CD4-positive, alpha-beta T cell (primary cell): ENCODE measurements at places on chromosomes 2 and 18.

- no peak for DNase-seq
Measured at GRCh38 chr2:85278361-85278760, 49.4 kb downstream of the TGOLN2 start.

GRCh38 chr2:113260991-113261390, 17.7 kb downstream of the PAX8 start:
- DNase-seq: no peak

GRCh38 chr18:26133652-26134051, at the start of gene PSMA8:
Gene PSMA8 (plus strand): TSS chr18:26133869. CDS start chr18:26133966, 97 bp downstream.
- DNase-seq: peak; percentile 80

DNA sequence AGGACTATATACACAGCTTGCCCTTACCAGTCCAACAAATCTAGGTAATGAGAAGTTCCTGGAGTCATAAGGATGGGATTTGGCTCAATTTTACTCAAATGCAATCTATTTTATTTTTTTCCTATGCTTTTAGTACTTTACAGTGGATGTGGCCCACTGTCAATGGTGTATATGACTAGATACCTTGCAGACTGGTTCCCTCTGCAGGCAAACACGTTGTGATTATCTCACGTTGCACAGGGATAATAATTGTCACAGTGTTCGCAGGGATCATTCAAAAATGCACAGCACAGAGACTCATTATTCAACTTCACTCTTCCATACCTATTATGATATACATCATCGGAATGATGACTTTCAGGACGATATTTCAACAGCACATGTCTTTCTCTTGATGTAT, 359.7 kb downstream of the MBD2 start:
- no peak for DNase-seq

DNA sequence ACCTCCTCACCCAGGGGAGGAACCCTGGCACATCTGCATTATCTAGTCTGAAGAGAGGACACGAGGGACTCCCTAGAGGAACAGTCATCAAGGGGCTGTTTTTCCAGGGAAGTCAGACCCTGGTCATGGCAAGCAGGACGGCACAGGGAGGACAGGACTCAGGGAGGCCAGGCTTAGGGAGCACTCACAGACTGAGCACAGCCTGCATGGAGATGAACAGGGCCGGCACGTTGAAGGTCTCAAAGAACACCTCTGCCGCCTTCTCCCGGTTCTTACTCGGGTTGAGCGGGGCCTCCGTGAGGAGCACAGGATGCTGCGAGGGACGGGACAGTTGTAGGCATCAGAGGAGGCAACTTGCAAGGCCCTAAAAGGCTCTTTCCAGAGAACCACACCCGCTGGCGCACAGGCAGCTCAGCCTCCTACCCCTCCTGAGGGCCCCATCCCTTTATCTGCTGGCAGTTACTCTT, 5.1 kb downstream of the ACTR1B start:
- DNase-seq: no peak

GRCh38 chr2:152701198-152701597, 16.1 kb downstream of the PRPF40A start:
- no peak for DNase-seq

- no peak for DNase-seq
Measured at GRCh38 chr2:192885569-192886160, 690.9 kb upstream of the TMEFF2 start.

DNA sequence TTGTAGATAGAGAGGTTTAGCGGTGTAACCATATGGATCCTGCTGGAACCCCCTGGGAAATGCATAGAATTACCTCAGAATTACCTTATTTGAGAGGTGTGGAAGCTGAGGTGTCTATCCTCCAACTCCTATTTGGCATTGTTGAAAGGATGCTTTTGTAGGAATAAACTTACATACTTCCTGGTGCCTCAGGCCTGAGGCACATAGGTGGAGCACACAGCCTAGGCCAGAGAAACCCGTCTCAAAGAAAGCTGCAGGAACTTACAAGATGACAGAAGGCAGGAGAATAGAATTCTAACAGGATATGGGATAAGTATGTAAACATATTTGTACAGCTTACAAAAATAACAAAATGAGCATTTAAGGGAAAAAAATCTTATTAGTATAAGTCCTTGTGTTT, 1507.2 kb upstream of the ZEB2 start:
- DNase-seq: no peak

DNA sequence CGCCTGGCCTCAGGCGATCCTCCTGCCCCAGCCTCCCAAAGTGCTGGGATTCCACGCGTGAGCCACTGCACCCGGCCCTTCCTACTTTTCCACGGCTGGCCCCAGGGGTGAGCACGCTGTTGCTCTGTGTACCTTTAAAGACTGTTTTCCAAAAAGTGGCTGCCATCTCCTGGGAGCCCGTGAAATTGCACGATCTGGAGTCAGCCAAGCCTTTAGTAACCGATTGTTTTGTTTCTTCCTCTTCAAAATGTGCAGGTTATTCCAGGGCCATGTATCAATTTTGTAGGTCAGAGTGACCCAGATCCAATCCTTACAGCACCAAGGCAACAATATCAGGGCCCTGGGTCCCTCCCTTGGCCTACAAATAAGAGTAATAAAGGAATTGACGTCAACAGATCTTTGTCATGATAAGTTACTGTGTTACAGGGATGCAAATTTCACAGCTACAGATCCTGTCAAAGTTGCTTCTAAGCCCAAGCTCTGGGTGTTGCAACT, 135.6 kb upstream of the ZNF236 start:
- no peak for DNase-seq

DNA sequence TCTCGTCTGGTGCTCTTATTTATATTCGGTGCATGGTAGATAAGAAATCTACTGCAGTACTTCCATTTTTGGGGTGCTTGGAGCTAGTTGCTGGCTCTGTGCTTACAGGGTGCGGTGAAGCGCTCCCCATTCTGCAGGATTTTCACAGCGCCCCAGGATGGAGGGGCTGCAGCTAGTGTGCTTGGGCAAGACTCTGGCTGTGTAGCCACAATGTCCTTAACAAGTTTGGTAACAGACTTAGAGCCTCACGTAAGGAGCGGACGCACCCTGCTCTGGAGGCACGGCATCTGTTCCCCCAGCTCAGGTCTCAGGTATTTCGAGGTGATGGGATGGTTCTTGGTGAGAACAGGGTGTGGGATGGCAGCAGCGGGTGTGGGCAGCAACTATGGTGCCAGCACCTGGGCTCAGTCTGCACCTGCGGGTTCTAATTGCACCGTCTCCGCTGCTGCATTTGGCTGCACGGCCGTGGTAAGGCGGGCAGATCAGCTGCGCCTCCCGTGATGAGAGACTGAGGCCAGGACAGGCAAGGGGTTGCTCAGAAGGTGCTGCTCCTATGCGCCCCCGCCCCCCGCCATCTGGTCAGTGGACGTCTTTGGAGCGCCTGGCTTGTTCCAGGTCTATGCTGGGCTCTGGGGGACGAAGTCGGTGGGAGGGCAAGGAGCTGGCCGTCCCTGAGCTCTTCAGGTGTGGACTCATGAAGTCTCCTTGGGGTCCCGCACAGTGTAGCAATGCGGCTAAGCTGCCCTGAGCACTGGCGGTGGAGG, 20.1 kb upstream of the ALLC start:
- no peak for DNase-seq

DNA sequence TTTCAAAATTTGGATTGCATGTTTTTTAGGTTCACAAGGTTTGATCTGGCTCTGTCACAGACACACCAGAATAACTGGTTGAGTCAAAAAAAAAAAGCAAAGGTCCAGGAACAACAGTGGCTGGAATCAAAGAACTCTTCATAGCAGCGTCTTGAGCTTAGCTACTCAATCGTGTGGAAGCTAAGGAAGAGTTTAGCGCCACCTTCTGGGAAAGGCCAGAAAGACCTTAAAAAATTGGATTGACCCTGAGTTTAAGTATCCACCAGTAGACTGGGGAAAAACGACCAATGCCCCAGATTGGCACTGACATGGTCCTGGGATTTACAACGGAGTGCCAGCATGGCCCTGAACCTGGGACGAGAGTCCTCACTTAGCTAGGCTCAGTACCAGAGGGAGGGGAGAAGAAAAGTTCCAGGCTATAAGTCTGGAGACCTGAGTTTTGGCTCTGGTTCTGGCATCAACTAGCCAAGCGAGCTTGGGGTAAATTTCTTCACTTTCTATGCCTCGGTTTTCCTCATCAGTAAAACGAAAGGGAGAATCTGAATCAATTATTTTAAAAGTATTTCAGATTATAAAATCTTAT, 71.1 kb upstream of the TFCP2L1 start:
- no peak for DNase-seq

GRCh38 chr2:25492726-25493125, 151.0 kb upstream of the DNMT3A start:
- no peak for DNase-seq

- no peak for DNase-seq
Measured at GRCh38 chr2:97688062-97688827, 18.7 kb downstream of the C2orf92 start.

DNA sequence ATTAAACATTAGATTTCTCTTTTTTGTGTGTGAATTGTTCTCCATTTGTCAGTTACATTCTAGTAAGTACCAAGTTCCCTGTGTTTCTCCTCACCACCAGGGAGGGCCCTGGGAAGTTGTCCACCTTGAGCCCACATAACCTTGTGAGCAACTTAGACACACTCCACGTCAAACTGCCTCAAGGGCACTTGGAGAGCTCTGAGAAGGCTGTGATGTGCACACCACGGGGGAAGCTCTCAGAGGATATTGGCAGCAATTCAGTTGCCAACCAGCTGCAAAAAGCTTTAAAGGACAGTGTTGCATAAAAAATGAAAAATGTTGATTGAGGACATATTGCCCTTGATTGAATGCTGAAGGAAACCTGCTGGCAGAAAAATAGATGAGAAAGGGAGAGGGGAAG, 743.6 kb downstream of the RNF144A start:
- no peak for DNase-seq

- no peak for DNase-seq
Measured at GRCh38 chr18:61435064-61435652, 101.9 kb downstream of the CDH20 start.

- no peak for DNase-seq
Measured at GRCh38 chr2:4962419-4962818, 729.8 kb upstream of the SOX11 start.

- no peak for DNase-seq
Measured at GRCh38 chr2:106566050-106566449, 78.9 kb downstream of the CD8B2 start.

GRCh38 chr2:120896901-120897300, 161.2 kb downstream of the GLI2 start:
- no peak for DNase-seq

- DNase-seq: no peak
Measured at GRCh38 chr2:241069821-241070281, 32.2 kb downstream of the MTERF4 start.

- no peak for DNase-seq
Measured at GRCh38 chr2:22382479-22383169, 1002.4 kb upstream of the KLHL29 start.

GRCh38 chr18:46161703-46162396, 57.7 kb downstream of the HAUS1 start:
- DNase-seq: no peak

GRCh38 chr2:69083235-69083748, 70.3 kb downstream of the ANTXR1 start:
- peak; percentile 9 for DNase-seq

DNA sequence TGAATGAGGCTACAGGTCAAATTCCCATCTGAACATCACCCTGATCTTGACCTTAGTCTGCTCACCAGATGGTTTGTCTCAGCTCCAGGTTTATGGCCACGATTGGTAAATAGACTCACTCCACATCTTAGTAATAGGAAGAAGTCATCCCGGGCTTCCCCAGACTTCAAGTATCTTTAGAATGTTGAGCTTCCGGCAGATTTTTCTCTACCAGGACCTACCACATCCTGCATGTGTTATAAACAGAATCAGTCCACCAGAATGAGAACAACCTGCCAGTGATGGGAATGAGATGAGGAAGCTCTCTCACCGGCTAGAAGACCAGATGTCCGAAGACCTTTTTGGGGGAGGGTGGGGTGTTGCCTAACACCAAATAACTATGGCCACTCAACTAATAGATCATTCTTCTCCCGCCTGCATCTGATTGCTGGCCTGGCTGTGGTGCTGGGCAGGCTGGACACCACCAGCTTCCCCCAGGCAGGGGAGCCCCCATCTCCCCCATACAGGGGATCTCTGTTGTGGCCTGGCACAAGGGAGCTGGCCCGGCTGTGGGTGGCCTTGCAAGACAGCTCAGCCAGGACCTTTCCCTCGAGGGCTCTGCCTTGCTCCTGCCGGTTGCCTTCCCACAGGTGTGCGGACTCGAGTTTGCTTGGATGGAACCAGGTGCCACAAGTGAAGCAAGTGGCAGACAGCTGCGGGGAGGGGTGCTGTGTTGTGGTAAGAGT, 88.5 kb downstream of the SH3RF3 start:
- peak; percentile 39 for DNase-seq
